ENCODE measurements at places on chromosomes 4 and X.

DNA sequence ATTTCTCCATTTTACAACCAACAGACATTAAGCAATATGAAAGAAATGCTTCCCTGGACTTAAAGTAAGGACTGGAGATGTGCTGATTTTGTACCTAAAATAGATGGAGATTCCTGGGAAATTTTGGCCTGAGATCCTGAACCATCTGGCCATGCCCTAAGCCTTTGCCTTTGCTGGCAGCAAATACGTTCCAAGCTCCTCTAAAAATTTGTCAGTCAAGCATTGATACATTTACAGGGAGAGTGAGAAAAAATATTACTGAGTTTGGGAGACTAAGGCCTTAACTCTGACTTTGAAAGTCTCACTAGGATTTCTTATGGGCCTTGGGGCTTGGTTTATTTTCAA, 63.9 kb downstream of the FHDC1 start:
- DNase-seq = no peak

GRCh38 chrX:43970528-43970927, 2.7 kb downstream of the NDP start:
- DNase-seq = no peak

DNA sequence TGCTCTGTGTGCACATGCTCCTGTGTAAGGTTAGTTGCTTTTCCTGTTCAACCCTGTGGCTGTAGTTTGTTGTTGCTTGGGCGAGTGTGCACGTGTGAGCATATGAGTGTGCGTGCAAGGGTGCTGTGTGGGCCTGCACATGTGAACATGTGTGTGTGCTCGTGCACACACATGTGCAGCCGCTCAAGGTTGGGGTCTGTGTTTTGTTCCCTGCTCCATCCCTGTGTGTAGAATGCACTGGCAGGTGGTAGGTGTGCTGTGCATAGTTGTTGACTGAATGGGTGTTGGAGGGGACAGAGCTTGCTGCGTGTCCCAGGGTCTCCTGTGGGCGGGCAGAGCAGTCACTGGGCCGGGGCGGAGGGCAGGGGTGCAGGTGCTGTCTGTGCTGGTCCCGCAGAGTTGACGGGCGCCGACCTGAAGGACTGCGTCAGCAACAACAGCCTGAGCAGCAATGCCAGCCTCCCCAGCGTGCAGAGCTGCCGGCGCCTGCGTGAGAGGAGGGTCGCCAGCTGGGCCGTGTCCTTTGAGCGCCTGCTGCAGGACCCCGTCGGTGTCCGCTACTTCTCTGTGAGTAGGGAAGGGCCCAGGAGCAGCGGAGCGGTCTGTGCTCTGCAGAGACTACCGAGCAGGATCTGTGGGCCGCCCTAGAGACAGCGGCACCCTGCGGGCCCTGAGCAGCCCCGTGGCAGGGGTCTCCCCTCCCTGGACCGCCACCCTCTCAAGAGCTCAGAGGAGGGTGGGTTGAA, 27.9 kb upstream of the HGFAC start:
- DNase-seq = no peak

DNA sequence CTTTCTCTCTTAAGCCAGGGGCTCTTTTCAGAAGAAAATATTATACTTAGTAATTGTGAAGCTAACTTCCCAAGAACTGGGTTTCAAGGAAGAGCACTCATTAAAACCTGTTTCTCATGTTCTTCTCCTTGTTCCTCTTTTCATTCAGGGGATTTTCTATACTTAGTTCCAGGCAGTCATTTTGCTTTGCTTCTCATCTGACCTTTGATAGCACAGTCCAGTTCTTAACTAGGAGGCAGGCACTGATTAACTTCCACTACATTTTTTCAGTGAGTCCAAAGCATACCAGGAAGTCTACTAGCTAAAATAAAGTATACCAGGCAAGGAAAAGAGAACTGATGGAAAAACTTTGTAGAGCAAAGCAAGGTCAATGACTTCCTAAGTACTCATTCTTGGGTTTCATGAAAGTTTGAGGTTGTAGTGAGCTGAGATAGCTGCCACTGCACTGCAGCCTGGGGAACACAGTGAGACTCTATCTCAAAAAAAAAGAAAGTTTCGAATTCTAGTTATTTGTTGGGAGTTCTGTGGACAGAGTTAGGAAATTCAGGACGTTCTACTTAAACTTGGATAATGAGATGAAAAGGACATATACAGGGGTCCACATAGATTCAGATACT, 190.1 kb upstream of the HS3ST1 start:
- no peak for DNase-seq

- no peak for DNase-seq
These were observed 1.4 kb upstream of the CAMK2D start for GRCh38 chr4:113763029-113763285.

DNA sequence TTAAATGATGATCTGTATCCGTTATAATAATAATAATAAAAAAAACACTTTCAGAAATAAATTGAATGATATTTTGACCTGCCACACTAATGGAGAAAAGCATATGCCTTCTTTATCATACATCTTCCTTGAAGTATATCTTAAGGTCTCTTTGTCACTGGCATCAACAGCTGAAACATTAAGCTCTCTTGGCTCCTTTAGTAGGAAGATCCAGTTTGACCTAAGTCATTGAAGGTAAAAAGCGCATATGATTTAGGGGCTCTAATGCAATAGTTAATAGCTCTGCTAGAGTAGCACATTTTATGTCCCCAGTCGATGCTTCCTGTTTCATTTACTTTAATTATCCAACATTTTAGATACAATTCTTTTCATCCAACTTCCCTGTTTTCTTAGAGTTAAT, 1010.8 kb downstream of the STPG2 start:
- DNase-seq = no peak

DNA sequence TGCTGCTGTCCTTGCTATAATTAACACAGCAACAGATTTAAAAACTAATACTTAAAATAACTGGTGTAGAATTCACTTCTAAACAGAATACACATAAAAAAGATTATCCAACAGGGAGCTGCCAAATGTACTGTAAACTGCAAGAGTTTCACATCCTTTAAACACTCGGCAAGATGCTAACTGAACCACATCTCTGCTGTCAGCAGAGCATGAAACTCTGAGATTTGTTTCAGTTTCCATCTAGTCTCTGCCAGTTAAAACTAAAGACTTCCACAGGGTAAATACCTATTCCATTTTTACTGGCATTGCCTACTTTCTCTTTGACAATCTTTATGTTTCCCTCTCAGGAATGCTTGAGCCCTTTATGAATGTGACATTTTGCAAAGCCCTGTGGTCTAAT, 127.7 kb downstream of the SLC7A11 start:
- DNase-seq = no peak

DNA sequence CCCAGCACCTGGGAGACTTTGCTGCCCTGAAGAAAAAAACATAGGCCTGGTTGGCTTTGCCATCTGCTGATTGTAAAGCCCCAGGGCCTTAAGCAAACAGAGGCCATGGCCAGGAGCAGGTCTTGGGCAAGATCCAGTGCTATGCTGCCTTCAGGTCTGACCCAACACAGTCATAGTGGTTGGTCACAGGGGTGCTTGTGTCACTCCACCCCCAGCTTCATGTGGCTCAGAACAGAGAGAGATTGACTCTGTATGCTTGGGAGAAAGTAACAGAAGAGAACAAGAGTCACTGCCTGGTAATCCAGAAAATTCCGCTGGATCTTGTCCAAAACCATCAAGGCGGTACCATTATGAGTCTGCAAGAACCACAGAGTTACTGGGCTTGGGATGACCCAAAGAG, 24.4 kb upstream of the SMARCA5 start:
- no peak for DNase-seq

- no peak for DNase-seq
These were observed 80.8 kb upstream of the IQCM start for GRCh38 chr4:149896432-149896831.

GRCh38 chr4:164847016-164847415, 30.0 kb upstream of the APELA start:
- DNase-seq = no peak

DNA sequence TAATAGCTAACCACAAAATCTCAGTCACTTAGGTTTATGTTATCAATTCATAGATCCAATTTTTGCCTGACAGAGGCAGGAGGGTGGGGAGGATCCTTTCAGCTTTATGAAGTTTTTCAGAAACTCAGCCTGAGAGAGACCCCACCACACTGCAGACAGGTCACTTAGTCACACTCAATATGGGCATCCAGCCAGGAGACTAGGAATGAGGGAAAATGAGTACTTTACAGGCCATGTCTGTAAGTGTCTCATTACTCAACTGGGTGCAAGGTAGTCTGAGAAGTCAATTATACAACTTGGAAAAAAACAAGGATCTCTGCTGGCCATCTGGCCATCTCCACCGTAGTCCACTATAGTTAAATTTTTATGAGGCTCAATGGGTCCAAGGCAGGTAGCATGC, 365.9 kb downstream of the INPP4B start:
- no peak for DNase-seq

DNA sequence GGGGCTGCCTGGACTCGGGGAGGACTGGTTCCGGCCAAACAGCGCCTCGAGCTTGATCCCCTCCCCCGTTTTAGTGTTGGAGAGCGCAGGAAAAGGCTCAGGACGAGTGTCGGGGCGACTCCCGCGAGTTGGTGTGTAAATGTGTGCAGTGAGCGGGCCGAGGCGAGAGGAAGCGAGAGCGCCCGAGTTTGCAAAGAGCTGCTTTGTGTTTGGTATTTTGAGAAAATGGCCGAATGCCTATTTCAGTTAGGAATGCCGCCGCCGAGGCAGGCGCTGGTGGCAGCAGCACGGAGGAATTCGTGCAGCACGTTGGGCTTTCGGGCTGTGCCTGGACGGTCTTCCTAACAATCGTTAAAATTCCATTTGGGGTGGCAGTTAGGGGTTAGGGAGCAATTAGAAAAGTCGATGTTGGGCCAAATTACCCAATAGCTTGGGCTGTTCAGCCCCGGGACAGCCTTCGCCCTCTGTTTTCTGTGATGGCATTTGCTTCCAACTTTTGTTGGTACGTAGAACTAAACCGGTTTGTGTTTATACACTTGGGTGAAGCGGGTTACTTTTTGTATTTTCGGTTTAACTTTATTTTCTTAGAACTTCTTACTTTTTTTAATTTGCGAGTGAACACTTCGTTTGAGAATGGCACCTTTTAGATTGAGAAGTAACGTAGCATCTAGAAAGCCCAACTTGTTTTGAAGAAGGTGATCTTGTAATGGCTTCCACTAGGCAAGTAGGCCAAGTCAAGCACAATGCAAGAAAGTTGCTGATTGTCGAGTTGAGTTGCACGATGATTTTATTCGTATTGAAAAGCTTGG, 1.6 kb downstream of the REST start:
- DNase-seq = no peak

DNA sequence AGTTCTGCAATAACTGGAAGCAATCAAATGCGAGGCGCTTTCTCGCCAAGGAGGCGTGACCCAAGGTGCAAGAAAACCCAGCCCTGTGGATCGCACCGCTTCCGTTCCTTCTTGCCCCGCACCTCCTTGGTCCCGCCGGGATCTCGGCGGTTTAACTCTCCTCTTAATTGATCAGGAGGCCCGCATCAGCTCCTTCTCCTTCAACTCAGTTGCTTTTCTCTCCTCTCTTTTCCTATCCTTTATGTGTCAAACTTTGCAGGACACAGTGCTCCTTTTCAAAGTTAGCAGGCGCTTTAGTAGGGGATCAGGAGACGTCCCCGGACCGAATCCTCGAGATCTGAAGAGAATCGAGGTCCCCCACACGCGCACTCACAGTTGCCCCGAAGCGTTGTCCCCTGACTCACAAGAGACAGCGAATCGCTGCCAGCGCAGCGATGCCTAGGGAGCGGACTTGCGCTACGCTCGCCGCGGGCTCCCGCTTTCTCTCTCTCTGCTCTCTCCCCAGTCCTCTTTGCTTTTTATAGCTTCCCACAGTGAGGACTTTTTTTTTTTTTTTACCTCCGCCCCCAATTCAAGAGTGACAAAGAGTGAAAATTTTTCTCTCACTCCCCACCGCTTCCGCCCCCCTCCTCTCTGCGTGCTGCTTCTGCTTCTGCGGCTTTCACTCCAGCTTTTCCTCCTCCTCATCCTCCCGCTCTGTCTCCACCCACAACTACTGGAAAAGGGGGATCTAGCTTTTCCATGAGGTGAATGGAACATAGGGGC, at the start of gene DKK2:
Gene DKK2, minus strand, starts transcription at position 495 of the 765 bp plus-strand sequence. CDS start 722 bp downstream, outside the sequence.
- no peak for DNase-seq

- no peak for DNase-seq
These were observed 15.9 kb upstream of the TLR1 start for GRCh38 chr4:38820329-38821061.

DNA sequence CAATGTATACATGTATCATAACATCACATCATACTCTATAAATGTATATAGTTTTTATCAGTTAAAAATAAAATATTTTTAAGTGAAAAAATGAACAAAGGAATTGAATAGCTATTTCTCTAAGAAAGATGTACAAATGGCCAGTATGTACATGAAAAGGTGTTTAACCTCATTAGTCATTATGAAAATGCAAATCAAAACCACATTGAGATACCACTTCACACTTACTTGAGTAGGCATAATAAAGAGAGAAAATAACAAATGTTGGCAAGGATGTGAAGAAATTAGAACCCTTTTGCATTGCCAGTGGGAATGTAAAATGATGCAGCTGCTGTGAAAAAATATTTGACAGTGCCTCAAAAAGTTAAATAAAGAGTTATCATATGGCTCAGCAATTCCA, 95.5 kb downstream of the IRS4 start:
- no peak for DNase-seq

GRCh38 chrX:20653070-20653469, 386.4 kb upstream of the RPS6KA3 start:
- no peak for DNase-seq

DNA sequence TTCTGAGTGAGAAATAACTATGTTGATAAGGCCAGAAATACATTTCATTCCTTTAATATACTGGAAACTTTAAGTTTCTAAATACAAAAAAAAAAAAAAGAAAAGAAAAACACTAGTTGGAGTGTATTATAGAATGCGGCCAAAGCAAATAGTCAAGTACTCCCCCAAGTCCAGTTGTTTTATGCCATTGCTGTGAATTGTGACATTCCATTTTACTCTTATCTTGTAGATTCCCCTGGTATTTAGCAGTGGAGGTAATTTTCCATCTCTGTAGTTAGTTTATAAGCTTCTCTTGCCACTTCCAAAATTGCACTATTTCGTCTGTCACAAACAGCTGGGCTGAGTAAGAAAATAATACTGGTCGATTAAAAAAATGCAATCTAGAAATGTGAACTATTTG, 426.0 kb downstream of the PCDH18 start:
- DNase-seq = no peak

DNA sequence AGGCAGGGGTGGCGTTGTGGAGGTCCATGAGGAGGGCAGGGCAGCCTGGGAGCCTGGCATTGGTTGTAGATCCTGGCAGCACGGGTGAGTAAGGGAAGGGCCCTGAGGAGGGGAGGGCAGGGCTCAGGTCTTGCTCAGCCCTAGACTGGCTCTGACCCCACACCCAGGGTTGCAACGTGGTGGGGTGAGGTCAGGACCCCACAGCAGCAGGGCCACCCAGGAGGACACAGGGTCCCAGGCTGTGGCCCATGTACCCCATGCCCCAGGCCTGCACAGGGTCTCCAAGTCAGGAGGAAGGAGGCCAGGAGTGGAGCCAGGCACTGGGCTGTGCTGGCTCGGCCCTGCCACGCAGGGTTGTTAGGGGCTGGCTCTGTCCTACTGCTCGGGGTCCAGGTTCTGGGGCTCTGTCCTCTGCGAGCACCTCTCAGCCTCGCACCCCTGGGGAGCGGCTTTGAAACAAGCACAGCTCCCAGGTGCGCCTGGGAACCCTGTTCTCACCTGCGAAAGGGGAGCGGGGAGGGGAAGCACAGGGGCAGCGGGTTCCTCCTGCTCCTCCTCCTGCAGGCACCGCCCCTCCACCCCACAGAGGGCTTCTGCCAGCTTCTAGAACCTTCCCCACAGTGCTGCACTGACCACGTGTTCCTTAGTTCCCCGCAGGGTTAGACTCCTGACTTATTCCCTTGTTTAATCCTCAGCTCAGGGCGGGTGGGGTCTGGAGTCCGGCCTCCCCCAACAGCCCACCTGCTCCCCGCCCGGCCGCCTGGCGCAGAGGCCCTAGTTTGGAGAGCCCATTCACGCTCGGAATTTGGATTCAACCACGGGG, 20.4 kb downstream of the MSANTD1 start:
- no peak for DNase-seq

All from activated CD4-positive, CD25-positive, alpha-beta regulatory T cell treated with anti-CD3 and anti-CD28 coated beads, Interleukin-2, amount 50 U/mL, for 16 hours (primary cell).